ENCODE measurements at places on chromosomes 7 and 10.

DNA sequence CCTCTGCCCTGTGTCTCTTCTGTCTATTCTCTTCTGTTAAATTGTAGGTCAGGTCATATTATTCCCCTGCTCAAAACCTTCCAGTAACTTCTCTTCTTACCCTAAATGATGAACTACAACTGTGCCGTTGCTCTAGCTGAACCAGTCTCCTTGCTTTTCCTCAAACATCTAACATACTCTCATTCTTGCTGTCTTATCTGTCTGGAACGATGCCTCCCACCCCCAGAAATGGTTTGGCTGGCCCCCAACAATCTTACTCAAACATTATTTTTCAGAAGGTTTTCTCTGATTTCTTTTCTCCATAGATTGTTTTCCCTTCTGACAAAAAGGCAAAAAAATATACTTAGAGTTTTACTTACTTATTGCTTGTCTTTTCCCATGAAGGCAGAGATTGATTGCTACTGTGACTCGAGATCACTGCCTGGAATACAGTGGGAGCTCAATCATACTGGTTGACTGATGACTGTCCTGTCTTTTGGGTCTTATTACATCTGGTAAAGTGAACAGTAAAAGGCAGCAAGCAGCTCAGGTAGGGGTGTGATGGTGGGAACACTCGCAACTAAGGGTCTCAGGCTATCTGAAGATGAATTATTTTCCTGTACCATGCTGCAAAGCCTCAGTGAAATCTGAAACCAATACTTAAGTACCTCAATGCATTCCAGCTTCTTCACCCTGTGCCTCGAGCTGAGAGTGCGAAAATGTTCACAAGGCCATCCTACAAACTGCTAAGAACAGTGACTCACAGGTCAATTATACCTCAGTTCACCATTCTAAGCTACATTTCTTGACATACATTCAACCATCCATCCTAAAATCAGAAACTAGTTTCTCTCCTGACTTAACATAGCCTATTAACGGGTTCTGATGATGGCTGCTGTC is 67.6 kb downstream of the DNMBP start:
- DNase-seq: no peak

- no peak for DNase-seq
Observed at GRCh38 chr10:19041171-19041570, 7.4 kb upstream of the MALRD1 start.

GRCh38 chr7:25384788-25385505 is 156.7 kb upstream of the NPVF start:
- DNase-seq: no peak

DNA sequence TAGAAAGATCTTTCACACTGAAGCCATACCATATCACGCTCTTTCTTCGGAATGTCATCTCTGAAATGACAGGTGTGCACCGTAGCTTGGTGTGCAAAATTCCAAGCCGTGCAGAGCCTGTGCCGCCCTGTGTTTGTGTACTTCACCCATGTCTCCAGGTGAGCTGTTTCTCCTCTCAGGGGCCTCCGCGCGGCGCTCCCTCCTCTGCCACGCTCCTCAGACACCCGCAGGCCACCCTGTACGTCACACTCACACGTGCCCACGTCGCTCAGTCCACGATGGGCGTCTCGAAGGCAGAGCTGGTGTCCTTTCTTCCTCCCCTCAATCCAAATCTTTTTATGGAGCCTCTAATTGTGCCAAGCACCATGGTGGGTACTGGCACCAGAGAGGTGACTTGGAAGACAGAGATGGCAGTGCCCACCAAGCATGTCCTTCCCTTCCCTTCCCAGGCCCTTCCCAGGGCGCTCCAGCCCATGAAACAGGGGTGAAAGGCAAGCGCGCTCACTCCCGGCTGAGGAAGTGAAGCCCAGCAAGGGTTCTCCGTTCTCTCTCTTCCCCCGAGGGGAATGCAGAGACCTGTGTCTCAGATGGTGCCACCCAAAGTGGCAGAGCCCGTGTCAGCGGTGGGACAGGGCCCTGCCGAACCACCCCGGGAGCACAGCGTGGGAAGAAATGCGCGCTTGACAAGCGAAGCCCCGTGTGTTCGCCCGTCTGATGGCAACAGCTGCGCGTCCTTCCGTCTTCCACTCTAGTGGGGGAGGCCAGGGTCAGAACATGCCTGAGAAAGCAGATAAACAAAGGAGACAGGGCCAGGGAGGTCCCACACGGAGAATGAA is 292.5 kb upstream of the SHH start:
- DNase-seq: no peak

DNA sequence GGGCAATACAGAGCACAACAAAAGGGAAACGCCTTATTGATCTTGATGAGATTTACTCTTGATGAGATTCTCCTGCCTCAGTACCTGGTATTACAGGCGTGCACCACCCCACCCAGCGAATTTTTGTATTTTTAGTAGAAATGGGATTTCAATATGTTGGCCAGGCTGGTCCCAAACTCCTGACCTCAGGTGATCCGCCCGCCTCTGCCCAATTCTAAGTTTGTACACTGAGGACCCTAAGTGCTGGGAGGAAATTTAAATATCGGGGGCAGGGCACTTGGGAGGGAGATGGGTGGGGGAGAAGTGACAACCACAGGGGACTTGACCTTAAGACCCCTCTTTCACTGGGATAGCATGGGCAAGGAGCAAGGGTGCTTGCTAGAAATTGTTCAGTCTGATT is 14.1 kb downstream of the HNRNPF start:
- no peak for DNase-seq

- no peak for DNase-seq
Observed at GRCh38 chr7:105319578-105319977, 69.1 kb downstream of the SRPK2 start.

- DNase-seq: no peak
Observed at GRCh38 chr7:77619314-77619713, 76.9 kb upstream of the RSBN1L start.

GRCh38 chr7:22346383-22347107 is 10.4 kb downstream of the RAPGEF5 start:
- no peak for DNase-seq

DNA sequence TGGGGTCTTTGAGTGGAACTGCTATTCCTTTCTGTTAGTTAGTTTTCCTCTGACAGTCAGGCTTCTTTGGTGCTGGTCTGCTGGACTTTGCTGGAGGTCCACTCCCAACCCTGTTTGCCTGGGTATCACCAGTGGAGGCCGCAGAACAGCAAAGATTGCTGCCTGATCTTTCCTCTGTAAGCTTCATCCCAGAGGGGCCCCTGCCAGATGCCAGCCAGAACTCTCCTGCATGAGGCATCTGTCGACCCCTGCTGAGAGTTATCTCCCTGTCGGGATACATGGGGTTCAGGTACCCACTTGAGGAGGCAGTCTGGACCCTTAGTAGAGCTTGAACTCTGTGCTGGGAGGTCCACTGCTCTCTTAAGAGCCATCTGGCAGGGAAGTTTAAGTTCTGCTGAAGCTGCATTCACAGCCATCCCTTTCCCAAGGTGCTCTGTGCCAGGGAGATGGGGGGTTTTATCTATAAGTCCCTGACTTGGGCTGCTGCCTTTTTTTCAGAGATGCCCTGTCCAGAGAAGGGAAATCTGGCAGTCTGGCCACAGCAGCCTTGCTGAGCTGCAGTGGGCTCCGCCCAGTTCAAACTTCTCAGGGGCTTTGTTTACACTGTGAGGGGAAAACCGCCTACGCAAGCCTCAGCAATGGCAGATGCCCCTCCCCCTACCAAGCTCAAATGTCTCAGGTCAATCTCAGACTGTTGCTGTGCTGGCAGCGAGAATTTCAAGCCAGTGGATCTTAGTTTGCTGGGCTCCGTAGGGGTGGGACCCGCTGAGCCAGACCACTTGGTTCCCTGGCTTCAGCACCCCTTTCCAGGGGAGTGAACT is 89.7 kb upstream of the CDK6 start:
- DNase-seq: no peak

DNA sequence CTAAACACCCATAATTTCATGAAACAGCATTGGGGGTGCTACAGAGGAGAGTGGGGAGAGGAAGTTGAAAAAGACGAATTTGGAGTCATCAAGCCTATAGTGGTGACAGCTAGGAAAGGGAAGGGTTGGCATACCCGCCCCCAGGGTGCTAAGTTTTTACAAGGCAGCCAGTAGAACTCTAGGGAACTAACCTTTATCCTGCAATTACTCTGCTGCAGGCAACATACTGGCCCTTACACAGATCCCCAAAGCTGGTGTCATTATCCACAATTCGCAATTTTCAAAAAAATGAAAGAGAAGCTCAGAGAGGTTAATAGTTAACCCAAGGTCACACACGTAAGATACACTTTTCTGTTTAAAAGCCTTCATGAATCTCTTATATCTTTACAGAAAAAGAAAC is 14.2 kb upstream of the SLC35B4 start:
- no peak for DNase-seq

GRCh38 chr7:107345898-107346297 is 124.0 kb upstream of the GPR22 start:
- no peak for DNase-seq

DNA sequence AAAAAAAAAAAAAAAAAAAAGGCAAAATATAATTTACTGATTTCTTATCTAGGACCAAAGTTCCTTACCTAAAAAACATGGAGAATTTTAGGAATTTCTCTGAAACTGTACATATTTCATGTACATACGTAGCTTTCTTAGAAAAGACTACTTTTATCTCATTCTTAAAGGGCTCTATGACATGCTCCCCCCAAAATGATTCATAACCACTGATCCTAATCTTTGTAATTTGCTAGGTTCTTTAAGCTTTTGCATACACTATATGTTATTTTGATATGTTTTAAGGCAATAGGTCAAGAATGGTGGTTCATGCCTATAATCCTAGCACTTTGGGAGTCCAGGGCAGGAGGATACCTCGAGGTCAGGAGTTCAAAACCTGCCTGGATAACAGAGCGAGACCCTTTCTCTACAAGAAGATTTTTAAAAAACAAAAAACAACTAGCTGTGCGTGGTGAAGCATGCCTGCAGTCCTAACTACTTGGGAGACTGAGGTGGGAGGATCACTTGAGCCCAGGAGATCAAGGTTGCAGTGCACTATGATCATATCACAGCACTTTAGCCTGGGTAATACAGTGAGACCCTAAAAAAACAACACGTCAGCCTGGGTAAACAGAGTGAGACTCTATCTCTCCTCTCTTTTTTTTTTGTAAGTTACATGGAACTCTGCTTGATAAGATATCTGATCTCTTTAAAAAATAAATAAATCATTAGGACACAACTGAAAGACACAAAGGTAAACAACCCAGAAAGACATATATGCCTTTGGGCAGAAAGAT is 54.8 kb downstream of the ATAD1 start:
- DNase-seq: no peak

DNA sequence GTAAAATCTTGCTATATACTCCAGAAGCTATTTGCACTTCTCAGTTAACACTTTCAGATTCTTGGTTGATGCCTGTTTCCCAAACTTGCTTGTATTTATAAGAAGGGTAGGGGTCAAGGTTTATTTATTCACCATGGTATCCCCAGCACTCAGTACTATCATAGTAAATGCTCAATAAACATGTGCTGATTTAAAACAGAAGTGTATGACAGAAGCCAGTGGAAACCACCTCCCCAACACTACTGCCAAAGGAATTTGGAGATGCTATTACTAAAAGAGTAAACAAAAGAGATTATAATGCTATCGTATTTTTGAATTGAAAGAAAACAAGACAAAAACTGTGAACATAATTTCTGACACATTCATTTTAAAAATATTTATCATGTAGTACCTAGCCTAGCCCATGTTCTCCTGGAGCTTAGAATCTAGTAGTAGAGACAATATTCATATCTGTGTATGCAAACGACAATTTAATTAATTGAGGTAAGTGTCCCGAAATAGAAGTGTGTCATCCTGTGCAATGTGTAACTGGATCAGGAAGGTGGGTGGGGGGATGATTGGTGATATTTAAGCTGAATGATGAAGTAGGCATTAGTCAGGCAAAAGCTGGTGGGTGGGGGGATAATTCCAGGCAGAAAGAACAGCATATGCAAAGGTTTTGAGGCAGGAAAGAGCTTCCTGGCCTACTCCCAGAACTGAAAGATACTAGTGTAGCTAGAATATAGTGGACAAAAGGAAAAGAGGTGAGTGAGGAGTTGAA is 77.5 kb downstream of the HGF start:
- DNase-seq: no peak

DNA sequence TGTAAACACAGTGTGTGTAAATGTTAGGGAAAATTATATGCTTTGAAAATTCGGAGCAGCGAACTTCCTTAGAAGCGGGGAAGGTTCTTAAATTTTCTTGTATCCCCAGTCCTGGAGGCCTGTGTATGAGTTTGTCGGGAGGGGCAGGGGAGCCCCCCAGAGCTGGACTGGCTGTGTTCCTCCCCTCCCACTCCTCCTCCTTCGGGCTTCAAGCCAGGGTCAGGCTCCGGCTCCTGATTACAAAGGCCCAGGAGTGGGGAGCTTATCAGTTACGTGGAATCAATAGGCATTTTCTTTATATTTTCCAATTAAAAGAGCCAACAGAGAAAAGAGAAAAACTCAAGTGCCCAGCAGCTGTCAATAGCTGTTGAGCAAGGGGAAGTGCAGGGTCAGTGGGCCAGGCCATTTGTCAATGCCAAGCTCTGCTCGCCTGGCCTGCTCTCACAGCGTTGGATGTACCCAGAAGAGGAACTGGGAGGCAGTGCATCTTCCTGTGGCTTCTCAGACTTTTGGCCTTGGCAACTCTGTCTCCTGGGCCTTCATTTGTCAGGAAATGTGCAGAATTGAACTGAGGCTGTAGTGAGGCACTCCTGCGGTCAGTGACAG is 156.9 kb upstream of the PCBD1 start:
- DNase-seq: no peak

DNA sequence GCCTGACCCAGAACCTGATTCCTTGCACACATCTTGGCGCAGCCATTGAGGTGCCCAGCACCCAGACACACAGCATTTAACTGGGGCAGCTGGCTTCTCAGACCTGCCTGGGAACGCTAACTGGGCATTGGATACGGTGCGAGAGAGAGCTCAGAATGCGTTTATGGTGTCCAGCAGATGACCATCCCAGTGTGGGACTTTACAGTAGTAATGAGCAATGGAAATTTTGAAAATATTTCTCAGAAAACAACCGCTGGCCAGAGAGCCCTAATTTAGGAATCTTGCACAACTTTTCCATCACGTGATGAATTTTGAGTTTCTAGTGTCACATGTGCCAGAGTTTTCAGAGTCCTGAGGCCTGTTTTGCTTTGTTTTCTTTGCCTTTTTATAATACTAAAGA is 78.2 kb upstream of the SEC61G start:
- DNase-seq: no peak

- no peak for DNase-seq
Observed at GRCh38 chr10:109862041-109862440, 61.3 kb downstream of the XPNPEP1 start.

- no peak for DNase-seq
Observed at GRCh38 chr10:124741922-124742412, 2.2 kb downstream of the FAM53B start.

DNA sequence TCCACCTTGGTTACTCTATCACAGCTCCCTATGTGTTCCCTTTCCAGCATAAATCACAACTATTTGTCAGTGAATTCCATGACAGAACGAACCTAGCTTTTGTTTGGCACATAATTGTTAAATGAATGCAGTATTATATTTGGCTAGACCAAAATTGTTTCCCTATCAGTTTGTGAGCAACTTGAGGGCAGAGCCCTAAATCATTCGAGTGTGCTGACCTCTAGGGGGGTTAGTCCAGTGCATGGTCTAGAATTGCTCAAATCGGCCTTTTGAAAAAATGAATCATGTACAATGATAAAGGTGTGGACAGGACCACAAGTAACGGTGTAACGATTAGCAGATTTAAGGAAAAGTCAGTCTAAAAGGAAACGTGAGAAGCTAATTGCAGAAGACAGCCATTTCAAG is 475 bp upstream of the NRBF2 start:
- DNase-seq: no peak

- no peak for DNase-seq
Observed at GRCh38 chr10:132350391-132350790, 18.4 kb downstream of the LRRC27 start.

GRCh38 chr7:135914346-135914745 is 62.8 kb downstream of the MTPN start:
- DNase-seq: no peak
